ENCODE measurements at places on chromosomes 5 and 9. TPM values are rescaled to one million over a fixed set of nuclear protein-coding genes. Genes with fewer than 3 reads are reported as not detected.

The ANXA2R gene
- 42.9 TPM for polyA plus RNA-seq

The AUH gene
- 15.7 TPM for polyA plus RNA-seq

The TCOF1 gene
- 26.4 TPM for polyA plus RNA-seq

The ACOT12 gene
- not detected for polyA plus RNA-seq

The DOCK8 gene
- polyA plus RNA-seq = 76.8 TPM

All from IgD-negative memory B cell (primary cell).